ENCODE measurements at places on chromosomes 3 and 15.

- no peak for DNase-seq
These were observed 42.0 kb downstream of the PIGB start for GRCh38 chr15:55361048-55361447.

GRCh38 chr15:99956820-99957641, 223.8 kb upstream of the LYSMD4 start:
- DNase-seq, result no peak

DNA sequence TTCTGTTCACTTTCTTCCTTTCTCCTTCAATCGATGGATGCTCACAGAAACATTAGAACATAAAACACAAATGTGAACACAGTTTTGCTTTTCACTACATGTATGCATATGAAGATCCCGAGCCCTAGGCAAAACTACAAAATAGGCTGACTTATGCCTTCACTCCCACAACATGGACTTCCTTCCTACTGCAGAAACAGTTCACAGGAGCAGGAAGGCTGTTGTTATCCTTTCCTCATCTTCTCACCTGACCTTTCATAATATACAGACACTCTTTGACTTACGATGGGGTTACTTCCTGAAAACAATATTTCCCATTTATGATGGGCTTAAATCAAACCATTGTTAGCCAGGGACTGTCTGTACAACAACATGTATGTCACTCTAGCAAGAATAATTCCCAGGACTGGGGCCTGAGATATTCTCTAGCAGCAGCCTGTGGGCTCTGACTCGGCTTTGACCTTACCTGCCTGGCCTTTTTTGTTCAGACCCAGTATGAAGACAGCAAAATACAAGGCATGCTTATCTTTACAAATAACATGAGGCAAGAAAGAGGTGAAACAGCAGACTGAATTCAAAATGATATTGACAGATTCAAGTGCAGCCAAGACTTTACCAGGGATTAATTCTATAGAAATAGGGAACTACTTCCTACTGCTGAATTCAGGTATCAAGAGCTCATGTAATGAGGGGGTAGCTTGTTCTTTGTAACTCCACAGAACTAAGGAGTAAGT, 51.8 kb upstream of the PLXND1 start:
- DNase-seq, result no peak

- no peak for DNase-seq
These were observed 45.8 kb downstream of the ZNF710 start for GRCh38 chr15:90046911-90047392.

DNA sequence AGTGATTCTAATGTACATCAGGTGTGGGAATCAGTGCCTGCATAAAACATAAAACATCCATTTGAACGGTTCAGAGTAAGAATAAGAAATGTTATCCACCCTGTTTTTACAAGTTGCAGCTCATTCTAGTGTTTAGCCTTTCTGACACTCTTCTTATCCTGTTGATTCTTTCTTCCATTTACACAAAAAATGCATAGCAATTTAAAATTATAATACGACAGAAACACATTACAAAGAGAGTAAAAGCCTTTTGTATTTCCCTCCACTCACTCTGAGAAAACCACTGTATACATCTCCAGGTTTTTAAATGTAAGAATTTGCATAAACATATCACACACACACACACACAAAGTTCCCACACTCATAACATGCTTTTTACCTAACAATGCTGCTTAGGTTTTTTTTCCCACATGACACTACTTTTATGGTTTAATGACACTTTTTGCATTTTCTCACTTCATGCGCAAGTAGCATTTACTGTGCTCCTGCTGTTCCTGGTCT, 199.8 kb downstream of the CNTN6 start:
- DNase-seq, result no peak

- DNase-seq, result no peak
These were observed 64.1 kb upstream of the SLC6A1 start for GRCh38 chr3:10928407-10928960.

DNA sequence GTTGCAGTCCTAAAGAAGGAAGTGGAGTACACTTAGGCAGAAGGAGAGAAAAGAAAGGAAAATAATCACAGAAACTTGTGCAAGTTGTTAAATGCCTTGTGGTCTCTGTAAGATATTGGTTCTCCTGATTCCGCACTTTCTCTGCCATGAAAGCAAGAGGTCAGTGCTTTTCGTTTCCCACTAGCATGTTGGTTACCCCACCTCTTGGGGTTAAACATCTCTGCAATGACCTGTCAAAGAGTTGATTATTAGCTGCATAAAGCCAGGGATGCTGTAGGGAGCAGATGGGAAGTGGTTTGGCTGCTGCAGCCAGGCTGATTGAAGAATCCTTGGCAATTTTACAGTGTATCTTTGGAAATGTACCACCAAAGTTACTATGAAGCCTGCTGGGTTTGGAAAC, 33.3 kb downstream of the ZNF609 start:
- no peak for DNase-seq

- DNase-seq, result no peak
These were observed 3.9 kb upstream of the CIDEC start for GRCh38 chr3:9883706-9884554.

DNA sequence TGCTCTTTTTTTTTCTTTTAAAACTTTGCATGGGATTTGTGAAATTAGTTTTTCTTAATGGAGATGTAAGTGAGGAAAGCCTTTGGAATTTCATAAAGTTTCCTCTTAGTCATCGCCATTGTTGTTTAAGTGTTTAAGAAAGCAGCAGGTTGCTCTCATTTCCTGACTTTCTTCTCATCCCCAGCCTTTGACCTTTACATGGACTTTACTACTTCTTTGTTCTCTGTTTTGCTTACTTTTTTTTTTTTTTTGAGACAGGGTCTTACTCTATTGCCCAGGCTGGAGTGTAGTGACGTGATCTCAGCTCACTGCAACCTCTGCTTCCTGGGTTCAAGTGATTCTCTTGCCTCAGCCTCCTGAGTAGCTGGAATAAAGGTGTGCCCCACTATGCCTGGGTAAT, 38.6 kb downstream of the FBXL2 start:
- no peak for DNase-seq

DNA sequence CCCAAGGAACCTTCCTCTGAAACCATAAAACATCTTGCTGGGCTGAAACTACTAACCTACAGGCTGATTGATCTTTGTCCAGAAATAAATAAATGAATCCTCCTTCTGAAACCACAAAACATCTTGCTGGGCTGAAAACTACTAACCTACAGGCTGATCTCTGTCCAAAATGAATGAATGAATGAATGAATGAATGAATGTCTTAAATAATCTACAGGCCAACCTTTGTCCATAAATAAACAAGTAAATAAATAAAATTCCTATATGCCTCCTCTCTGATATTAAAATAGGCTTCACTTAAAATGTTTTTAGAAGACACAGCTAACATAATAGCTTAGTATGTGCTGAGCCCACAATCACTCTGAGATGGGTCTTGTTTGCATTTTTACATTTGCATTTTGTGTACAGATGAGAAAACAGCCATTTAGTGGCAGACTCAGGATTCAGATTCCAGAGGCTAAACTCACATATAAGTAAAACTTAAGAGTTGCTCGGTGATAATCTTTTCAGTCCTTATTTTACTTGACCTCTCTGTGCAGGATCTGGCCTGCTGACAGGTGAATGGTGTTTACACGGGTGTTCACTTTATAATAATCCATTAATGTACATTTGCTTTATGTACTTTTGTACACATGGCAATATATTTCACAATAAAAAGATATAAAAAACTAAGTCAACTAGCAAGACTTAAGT, 10.4 kb downstream of the TJP1 start:
- no peak for DNase-seq

Measured in NCI-H1048 (cell line).